CD14-positive monocyte (primary cell): ENCODE measurements at places on chromosomes 13 and 19. TPM values are rescaled to one million over a fixed set of nuclear protein-coding genes. Genes with fewer than 3 reads are reported as not detected.

DNA sequence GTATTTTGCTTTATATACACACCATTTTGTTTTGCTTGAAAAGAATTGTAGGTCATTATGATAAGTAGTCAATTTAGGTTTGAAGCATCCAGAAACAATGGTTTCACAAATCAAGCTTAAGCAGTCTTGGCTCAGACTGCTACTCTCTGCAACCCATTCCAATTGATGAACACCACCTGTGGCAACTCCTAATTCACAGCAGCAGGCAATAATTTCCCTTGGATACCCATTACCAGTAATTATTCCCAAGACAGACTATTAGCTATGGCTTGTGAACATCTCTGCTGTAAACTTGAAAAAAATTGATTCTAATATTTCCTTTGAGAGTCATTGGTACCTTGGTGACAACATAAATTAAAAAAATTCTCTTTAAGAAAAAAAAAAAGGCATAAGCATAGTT, 299.3 kb upstream of the SLITRK6 start:
- no peaks in the 10 kb centered on the region for H3K27me3 ChIP-seq
- DNase-seq, result no peak
- no peaks in the 10 kb centered on the region for H3K4me1 ChIP-seq
- H3K27ac ChIP-seq, result no peak overlapping the region
- H3K36me3 ChIP-seq, result no peaks in the 10 kb centered on the region
- H3K4me3 ChIP-seq, result no peak overlapping the region

DNA sequence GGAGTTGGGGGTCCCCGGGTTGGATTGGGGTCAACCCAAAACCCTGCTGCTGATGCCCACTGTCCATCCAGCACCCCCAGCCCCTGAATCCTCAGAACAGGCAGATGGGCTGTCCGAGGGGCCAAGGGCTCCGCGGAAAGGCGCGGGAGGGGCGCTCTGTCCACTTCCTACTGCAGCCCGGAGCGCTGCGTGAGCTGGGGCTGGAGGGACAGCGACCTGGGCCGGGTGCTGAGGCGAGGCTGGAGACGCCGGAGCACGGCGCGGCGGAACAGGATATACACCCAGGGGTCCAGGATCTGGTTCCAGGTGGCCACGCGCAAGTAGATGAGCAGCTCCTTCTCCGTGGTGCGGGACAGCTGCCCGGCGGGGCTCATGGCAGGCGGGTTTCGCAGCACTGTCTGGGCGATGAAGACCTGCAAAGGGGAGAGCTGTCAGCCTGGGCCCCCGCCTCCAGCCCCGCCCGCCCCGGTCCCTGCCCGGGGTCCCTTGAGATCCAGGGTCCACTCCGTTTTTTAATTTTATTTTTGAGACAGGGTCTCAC, 10.3 kb downstream of the GIPC3 start:
- H3K27ac ChIP-seq, result no peak overlapping the region
- H3K4me3 ChIP-seq, result no peak overlapping the region
- H3K27me3 ChIP-seq, result no peaks in the 10 kb centered on the region

DNA sequence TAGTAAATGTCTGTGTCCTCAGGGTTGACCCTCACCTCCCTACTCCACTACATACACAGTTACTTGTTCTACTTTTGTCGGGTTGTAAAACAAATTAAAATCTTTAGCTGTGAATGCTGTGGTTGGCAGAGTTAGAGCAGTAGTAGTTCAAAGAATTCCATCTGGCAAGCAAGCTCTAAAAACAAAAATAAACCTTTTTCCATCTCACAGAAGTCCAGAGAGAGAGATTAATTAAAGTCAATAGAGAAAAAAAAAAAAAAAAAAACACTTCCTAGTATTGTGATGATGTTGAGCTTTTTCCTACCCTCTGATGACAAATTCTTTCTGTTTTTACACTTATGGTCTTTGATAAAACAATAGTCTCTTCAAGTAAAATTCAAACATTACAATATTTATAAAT, 338.4 kb downstream of the PCDH17 start:
- no peaks in the 10 kb centered on the region for H3K4me1 ChIP-seq
- DNase-seq, result no peak

- DNase-seq, result no peak
- no peak overlapping the region for H3K27ac ChIP-seq
- peaks cover 12% of the 10 kb centered on the region for H3K4me1 ChIP-seq
- no peaks in the 10 kb centered on the region for H3K36me3 ChIP-seq
Observed at GRCh38 chr19:3813473-3814392, 27.6 kb upstream of the MATK start.

DNA sequence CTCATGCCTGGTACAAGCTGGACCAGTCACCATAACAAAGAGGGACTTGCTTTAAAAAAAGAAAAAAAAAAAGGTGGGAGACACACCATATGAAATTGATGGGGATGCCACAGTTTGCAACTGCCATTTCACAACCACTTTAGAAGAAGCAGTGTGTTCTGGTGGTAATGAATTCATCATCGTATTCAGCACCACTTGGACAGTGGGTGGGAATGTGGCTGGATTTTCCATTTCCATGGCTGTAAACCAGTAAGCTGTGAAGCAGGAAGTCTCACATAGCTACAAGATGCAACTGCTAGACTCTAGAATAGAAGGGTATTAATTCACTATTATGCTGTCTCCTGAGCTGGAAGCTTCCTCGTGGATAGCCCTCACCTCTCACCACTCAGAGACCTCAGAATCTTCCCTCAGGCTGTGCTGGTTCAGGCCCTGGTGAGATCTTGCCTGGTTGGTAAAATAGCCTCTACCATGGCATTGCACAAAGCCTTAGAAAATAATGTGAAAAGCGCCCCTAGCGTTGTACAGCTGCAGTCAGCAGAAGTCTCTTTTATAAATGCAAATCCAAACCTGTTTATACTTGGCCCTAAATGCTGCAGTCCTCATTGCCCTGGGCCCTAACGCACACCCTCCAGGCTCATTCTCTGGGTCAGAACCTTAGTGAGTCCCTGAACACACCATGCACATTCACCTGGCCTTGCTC, 150.7 kb downstream of the KCTD15 start:
- no peak for DNase-seq
- H3K27ac ChIP-seq, result no peak overlapping the region

DNA sequence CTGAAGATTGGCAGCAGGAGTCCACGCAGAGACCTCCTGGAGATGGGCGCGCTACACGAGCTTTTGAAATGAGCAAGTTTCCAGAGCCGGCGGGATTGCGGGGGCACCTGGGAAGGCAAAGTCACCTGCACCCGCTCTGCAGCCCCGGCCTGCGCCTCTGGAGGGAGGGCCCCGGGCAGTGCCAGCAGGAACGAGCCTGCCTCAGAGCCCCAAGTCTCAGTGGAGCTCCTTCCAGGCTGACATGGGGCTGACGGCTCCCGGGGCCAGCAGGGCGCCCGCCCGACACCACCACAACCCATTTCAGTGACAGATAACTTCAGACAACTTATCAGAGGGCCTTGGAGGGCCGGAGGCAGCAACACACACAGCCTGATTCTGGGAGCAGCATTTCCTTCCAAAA, 45.0 kb downstream of the RASA3 start:
- H3K27me3 ChIP-seq, result no peaks in the 10 kb centered on the region
- H3K4me1 ChIP-seq, result peaks cover 6% of the 10 kb centered on the region
- DNase-seq, result no peak
- H3K27ac ChIP-seq, result no peak overlapping the region
- H3K36me3 ChIP-seq, result peaks cover 7% of the 10 kb centered on the region
- no peak overlapping the region for H3K4me3 ChIP-seq

GRCh38 chr13:23202383-23202782, 21.6 kb downstream of the SGCG start:
- no peak overlapping the region for H3K27ac ChIP-seq
- no peaks in the 10 kb centered on the region for H3K27me3 ChIP-seq
- no peaks in the 10 kb centered on the region for H3K4me1 ChIP-seq
- H3K36me3 ChIP-seq, result no peaks in the 10 kb centered on the region

DNA sequence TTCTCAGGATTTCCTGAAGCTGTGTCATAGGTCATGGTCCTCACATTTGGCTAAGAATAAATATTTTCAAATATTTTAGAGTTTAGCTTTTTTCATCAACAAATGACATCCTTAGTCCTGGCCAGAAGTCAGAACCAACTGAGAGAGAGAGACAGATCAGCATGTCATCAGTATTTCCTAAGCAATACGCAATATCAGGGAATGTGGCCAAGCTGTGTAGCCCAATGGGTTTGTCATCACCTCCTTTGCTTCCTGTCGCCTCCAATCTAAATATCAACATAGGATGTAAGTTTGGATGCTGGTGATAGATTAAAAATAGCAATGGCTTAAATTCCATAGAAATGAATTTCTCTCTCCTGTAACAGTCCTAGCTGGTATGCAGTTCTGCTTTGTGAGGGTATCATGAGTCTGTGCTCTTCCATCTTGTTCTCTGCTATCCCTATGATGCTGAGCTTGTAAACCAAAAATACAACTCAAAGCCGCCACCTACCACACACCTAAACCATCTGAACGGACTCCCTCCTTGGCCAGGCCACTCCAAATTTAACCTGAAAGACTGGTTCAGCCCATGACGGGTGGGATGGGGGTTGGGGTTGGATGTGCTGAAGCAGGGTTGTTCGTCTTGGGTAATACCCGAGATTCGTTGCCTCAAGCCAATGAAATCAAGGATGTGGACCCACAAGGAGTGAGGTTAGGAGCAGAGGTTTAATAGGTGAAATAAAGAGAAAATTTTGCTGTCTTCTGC, 10.0 kb upstream of the IGSF23 start:
- DNase-seq, result no peak
- peaks cover 21% of the 10 kb centered on the region for H3K4me1 ChIP-seq
- H3K27me3 ChIP-seq, result peaks cover 6% of the 10 kb centered on the region
- H3K4me3 ChIP-seq, result no peak overlapping the region
- H3K27ac ChIP-seq, result no peak overlapping the region
- no peaks in the 10 kb centered on the region for H3K36me3 ChIP-seq

The RFX1 gene
- polyA plus RNA-seq, result 0.95 TPM

The PABPC3 gene
- polyA plus RNA-seq, result 0.08 TPM

The ZNF93 gene
- 2.4 TPM for polyA plus RNA-seq

The NCCRP1 gene
- polyA plus RNA-seq, result not detected

The PSG7 gene
- polyA plus RNA-seq, result not detected in 2 replicates

The N4BP2L1 gene
- polyA plus RNA-seq, result 81.5 TPM

The HOOK2 gene
- 0.55 TPM for polyA plus RNA-seq

The CACNA1A gene
- polyA plus RNA-seq, result 0.08 and 0.33 TPM in 2 replicates
